Uterus (tissue), 4 donors: ENCODE measurements at places on chromosomes 12 and 14.

DNA sequence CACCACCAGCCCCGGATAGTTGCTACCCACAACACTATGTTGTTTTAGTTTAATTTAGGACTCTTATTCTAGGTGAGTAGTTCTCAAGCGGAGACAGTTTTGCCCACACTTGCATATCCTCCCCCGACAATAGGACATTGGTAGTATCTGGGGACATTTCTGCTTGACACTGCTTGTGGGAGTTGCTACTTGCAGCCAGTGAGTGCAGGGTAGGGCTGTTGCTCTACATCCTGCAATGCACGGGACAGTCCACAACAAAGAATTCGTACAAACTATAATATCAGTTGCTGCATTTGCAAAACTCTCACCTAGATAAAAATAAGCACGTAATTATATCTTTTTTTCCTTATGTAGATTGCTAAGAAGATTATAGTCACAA lies 111.8 kb upstream of the DNM1L start:
- DNase-seq: no peak

DNA sequence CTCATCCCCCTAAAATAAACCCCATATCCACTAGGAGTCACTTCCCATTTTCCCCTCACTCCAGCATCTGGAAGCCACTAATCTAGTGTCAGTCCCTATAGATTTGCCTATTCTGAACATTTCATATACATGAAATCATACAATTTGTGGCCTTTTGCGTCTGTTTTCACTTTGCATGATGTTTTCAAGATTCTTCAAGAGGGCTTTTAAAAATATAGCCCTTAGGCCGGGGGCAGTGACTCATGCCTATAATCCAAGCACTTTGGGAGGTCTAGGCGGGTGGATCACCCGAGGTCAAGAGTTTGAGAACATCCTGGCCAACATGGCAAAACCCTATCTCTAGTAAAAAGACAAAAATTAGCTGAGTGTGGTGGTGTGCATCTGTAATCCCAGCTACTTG lies 104.7 kb downstream of the VEZT start:
- no peak for DNase-seq

GRCh38 chr12:41636653-41637052 lies 448.5 kb downstream of the PDZRN4 start:
- no peak for DNase-seq

DNA sequence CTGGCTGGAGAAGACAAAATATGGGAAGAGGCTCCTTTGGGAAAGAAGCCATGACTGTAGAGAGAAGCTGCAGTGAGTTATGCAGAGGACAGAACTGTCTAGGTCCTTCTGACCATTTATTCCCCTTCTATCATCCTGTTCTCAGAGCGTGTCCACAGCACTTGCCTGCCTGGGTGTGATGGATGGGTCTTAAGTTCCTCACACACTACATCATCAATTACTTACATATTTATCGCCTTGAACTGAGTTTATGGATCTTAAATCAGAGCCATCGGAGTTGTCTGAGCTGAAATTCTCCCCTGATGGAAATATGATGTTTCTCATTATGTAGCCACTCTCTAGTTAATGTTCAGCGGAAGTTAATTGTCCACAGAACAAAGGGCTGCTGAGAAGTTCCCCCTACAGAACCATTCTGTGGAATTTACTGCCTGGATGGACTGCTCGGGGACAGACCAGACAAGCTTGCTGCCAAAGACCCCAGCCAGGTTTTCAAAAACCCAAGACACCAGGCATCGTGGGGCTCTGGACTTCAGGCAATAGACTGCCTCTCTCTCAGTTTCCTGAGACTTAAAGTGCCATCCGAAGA lies 232.5 kb upstream of the NOS1 start:
- DNase-seq: no peak

DNA sequence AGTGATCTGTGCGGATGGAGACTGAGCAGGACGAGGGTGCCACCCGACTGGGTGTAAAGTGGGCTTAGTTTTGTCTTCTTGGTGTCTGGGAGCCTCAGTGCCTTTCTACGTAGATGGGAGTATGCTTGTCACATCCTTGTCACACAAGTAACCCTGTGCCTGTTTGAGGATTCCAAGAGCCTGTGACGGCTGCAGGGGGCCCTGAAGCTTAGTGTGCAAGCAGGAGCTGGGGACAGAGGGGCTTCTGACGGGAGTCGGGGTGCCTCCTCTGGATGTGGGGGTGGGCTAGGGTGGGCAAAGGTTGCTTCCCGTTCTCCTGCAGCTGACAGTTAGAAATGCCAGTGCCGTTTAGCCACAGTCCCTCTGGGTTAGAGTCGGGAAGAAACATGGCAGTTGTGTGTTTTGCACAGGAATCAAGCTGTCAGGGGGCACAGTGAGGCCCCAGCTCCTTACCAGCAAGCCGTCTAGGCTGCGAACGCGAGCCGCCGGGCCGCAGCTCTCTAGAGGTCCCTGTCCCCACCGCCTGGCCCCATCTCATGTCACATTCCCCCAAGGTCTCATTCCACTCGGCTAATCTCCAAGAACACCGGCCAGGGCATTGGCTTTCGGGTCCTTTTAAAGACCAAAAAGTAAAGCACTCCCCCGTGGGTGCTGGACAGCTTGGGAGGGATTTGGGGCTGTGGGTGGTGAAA lies 7.0 kb downstream of the RTL1 start:
- DNase-seq: no peak

DNA sequence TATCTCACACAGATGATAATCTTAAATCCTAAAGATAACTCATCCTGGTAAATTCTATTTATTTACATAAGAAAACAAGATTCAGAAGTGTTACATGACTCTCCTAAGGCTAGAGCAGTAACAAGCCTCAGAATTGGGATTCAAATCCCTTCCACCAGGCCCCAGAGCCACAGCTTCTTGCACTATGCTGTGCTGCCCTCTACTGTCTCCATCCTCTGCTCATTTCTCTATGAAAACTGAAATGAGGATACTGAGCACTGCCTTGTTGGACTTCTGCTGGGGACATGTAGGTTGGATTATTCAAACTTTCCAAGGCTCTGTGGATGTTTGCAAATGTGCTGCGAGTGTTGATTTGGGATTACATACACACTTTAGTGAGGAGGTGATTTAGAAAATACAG lies 23.5 kb upstream of the C12orf50 start:
- DNase-seq: no peak

DNA sequence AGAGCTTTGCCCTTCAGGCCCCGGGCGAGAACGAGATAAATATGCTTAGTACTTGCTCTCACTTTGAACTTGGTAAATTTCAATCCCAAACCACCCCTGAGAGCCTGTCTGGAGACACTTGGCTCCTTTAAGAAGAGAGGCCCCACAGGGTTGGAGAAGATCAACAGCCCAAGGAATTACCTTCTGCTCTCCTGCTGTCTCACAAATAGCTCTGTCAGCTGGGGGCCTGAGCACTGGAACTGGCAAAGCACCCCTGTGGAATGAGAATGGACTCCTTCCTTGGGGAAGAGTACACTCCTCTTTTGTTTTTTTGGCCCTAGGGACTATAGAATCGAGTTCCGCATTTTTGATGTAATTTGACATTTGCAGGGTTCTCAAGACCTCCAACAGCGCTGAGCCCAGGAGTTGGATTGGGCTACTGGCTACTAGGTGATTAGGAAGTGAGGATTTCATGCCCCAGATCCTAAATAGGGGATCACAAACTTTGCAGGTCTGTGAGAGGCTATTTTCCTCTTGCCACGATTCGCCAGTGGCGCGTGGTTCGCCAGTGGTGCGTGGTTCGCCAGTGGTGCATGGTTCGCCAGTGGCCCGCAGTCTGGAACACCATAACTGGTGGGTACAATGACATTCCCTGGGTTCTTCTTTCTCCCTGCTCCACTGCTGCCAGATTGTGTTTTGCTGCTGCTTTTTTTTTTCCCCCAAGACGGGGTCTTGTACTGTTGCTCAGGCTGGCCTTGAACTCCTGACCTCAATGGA lies 17.8 kb upstream of the MEG3 start:
- no peak for DNase-seq

- DNase-seq: no peak
Measured at GRCh38 chr14:105149146-105149781, 19.3 kb downstream of the JAG2 start.

- DNase-seq: no peak
Measured at GRCh38 chr12:90622431-90622830, 332.5 kb downstream of the CCER1 start.

GRCh38 chr12:119440803-119441360 lies 106.4 kb downstream of the CCDC60 start:
- no peak for DNase-seq

- DNase-seq: no peak
Measured at GRCh38 chr12:65905405-65905804, 81.1 kb downstream of the HMGA2 start.

DNA sequence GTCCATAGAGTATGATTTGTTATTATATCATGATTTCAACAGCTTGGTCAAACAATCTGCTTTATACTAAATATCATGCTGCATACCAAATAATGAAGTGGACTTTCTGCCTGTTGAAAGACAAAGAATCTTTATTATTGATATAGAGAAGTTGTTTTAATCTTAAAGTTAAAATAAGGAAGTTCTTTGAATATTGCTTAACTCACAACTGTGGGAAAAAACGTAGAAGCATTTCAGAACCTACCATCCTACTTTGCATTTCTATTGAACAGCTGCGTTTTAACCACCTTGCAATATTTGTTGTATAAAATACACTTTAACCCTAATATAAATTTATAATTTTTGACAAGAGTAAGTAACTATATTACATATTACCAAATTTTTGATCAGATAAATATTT lies 22.9 kb upstream of the ARL1 start:
- no peak for DNase-seq

DNA sequence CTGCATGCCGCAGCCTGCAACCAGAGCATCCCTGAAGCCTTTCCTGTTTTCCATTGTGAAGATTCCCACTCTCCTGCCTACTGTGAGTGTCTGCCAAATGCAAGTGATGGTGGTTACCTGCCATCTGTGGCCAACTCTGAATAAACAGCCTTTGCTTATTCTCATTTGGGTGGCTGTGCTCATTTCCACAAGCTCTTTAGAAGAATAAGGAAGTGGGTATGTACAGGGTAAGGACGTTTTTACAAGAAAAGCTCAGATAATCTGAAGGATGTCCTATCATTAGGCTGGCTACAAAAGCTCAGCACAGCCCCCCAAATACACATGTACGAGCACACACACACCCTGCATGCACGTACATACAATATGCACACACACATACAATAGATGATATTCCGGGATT lies 7.3 kb upstream of the RNASE1 start:
- no peak for DNase-seq

- no peak for DNase-seq
Measured at GRCh38 chr12:4353785-4354208, 25.7 kb downstream of the FGF23 start.

DNA sequence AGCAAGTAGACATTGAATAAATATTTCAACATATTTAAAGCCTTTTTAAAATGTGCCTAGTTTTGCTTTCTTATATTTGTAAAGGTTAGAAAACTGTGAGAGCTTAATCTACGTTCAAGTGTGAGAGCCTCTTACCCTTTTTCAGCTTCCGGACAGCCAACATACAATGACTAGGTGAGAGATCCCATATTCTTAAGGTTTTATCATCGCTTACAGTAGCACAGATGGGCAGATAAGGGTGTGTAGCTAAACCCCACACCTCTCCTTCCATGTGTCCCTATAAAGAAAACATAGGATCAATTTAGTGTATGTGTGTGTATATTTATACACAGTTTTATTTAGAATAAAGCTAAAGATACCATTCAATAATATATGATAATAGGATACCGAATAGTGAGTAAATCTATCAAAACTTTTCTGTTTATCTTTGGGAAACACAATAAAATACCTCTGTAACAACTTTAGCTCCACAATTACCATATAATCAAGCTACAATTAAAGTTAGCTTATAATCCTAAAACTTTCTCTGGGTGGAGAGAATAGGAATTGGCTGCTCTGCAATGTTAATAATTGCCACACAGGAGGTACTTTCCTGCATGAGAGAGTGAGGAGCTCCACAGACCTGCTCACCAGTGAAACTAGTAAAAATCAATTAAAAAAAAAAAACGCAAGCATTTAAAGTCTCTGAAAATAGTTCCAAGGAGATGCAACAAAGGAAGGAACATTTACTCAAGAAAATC lies 110.8 kb downstream of the EML5 start:
- no peak for DNase-seq

DNA sequence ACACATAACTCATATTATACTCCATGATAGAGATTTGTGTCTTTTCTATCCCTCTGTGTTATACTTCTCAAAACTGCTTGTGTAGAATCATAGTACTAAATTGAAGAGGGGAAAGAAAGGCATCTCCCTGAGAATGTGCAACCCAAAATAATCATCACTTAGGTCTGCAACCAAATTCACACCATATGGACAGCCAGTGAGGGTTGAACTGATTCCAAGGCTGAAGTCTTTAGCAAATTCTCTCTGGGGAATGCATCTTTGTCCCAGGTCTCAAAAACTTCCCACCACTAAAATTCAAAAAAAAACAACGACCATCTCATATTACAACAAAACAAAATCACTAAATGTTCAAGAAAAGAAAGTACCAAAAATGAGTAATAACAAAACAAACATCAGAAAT lies 11.0 kb downstream of the ZFC3H1 start:
- DNase-seq: no peak

GRCh38 chr12:44286821-44287505 lies 451.1 kb downstream of the TMEM117 start:
- no peak for DNase-seq

DNA sequence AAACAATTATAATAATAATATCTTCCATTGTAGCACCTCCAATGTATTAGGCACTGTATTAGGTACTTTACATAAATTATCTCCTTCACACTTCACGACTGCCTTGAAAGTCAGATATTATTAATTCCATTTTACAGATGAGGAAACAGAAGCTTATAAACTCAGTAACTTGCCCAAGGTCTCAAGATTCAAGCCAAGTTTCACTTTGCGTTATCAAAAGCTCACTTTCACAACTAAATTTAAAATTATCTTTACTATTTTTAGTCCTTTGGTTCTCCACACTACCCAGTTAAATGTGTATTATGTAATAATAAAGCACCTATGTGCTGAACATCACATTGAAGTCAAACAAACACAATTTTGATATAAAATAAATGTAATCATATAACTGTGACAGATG lies 55.8 kb downstream of the NUMB start:
- DNase-seq: no peak

- no peak for DNase-seq
Measured at GRCh38 chr14:92323011-92323915, at the start of gene SLC24A4. Gene SLC24A4 (plus strand): TSS chr14:92323165. CDS start chr14:92323831, 666 bp downstream.

- no peak for DNase-seq
Measured at GRCh38 chr14:24274101-24274543, 2.7 kb upstream of the RABGGTA start.

- peak; percentile 59 for DNase-seq
Measured at GRCh38 chr12:106301611-106302321, 767 bp upstream of the TCP11L2 start.

DNA sequence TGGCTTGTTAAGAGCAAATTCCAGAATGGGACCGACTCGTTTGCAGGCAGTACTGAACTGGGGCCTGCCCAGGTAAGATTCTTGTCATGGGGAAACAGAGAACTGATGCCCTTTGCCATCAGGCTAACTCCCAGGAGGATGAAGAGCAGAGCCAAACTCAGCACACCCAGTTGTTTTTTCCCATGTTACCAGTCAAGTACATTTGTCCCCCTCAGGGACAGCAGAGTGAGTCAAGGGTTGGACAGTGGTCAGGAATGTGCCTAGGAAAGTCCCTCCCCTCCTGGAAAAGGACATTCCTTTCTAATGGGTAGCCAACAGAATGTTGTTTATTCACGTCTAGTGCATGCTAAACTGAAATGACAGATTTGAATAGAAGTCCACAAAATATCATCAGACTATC lies 1.6 kb downstream of the ART4 start:
- peak; percentile 34 for DNase-seq

- no peak for DNase-seq
Measured at GRCh38 chr12:103334466-103334865, 161.3 kb downstream of the C12orf42 start.
